CD8-positive, alpha-beta T cell (primary cell): ENCODE measurements at places on chromosomes 6 and 20.

- no peak for DNase-seq
These were observed 76.1 kb downstream of the COL19A1 start for GRCh38 chr6:69942485-69942884.

DNA sequence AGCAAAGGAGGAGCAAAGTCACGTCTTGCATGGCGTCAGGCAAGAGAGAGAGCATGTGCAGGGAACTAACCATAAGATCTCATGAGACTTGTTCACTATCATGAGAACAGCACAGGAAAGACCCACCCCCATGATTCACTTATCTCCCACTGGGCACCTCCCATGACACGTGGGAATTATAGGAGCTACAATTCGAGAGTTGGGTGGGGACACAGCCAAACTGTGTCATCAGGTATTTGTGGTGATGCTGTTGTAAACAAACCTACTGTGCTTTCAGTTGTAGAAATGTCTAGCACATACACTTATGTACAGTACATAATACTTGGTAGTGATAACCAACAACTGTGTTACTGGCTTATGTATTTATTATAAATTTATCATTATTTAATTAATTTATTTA, 128.3 kb downstream of the UTRN start:
- DNase-seq: no peak

DNA sequence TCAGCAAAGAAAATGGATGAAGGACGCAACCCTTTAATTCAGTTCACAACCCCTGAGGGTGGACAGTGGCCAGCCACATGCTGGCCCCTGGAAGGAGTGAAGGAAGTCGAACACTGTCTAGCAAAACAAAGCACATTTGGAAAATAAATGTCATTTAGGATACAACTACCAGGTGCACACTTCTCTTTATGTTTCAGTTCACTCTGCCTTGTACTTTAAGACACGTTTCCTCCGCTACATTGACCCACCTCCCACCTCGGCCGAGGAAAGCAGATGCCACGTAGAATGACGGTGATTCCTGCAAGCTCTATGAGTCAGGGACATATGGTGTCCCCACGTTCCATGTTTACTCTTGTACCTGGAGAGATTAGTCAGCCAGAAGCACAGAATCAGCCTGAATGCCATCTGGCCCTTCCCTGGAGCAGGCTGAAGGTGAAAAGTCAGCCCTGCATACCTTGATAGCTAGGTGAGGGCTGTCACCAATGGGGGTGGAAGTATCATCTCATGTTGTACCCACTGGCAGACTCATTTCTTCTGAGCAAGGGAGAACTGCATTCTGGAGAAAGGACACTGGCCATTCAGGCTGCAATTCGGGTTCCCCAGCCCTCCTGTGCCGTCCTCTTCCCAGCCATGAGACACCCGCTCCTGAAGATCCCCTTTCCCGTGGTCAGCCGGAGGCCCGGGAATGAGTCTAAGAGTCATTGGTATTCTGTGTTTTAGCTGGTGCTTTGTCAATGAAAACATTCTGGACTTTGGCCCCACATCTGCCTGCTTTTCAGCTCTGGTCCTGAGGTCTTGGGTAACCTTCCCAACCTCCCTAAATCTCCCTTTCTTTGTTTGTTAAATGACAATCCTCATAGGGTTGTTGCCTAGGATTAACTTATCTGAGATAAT, 60.6 kb downstream of the FOXA2 start:
- no peak for DNase-seq

DNA sequence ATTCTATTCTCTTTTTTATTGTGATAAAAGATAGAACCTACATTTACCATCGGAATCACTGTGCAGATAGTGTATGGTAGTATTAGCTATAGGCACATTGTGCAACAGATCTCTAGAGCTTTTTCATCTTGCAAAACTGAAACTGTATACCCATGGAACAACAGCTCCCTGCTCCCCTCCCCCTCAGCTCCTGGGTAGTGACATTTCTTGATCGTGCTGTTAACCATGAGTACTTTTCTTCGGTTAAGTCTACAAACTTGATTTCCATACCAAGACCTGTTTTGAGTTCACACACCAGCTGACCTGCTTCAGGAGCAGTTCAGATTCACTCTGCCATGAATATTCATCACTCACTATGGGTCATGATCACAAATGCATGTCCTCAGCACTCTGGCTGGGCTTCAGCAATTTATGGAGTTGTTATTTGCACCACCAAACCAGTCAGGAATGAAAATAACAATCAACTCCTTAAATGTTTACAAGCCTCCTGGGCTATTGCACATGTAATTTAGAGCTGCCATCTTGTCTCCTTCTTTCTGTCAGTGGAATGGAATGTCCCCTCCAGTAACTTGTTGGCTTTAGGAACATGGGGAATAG, 32.8 kb downstream of the PRDM1 start:
- no peak for DNase-seq

GRCh38 chr6:111914617-111915016, 41.4 kb upstream of the FYN start:
- no peak for DNase-seq

DNA sequence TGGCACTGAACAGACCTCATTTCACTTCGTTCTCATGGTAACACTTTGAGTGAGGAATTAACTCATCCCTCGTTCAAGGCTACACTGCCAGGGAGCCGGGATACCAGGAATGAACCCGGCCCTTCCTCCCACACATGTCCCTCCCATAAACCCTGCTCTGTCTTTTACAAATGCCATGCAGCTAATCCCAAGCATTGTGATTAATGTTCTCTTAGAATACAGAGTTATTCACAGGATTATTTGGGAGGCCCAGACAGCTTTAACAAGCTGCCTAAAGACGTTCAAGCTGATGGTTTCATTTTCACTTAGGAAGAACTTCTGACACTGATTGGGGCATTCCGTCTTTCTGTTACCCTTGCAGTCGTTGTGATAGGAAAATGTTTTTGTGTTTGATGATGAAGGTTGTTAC, 42.5 kb upstream of the CD83 start:
- DNase-seq: no peak

- DNase-seq: no peak
These were observed 2.1 kb downstream of the NQO2 start for GRCh38 chr6:3001773-3002293.

DNA sequence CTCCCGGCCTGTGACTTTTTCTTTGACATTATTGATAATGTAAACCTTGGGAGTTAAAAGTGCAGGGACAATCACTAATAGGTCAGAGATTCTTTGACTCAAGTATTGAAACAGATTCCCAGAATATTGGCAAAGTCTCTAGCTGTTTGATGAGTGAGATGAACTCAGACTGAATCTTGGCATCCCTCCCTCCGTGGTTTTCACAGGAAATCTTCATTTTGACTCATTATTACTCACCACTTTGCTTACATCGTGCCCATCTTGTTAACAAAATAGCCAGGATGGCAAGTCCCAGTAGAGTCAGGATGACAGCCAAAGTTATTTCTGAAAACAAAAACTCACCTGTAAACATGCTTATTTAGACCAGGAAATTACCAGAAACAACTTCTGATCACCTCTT, 2.0 kb downstream of the TSBP1 start:
- DNase-seq: no peak

GRCh38 chr6:133430530-133430929, 189.4 kb downstream of the EYA4 start:
- no peak for DNase-seq

DNA sequence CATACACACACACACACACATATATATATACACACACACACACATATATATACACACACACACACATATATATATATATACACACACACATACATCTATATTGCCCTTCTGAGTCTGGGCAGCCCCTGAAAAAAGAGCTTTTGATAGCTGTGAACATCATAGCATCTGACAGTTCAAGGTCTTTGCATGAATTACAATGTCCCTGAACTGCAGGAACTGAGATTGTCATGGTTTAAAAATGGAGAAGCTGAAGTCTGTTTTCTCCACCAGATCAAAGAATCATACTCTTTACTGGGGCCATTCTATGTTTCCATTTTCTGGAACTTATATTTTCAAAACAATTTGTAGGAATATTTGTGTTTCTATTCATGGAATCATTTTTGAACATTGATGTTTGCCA, 189.8 kb downstream of the ZDHHC14 start:
- DNase-seq: no peak

DNA sequence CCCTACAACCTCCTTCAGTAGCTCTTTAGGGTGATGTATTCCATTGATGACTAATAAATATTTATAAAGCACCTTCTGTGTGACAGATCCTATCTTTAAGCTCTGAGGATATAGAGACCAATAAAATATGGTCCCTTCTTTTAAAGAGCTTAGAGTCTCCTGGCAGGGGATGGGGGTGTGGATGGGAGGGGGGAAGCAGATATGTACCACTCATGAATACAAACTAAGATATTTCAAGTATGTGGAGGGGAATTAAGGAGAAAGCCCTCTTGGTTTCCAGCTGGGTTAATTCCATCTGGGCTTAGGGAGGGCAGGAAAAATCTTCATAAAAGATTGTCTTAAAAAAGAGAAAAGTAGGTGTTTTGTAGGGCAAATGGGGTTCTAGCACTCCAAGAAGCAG, 21.6 kb upstream of the FBXO9 start:
- DNase-seq: no peak

- DNase-seq: no peak
These were observed 74.7 kb upstream of the MAFB start for GRCh38 chr20:40763646-40764295.

DNA sequence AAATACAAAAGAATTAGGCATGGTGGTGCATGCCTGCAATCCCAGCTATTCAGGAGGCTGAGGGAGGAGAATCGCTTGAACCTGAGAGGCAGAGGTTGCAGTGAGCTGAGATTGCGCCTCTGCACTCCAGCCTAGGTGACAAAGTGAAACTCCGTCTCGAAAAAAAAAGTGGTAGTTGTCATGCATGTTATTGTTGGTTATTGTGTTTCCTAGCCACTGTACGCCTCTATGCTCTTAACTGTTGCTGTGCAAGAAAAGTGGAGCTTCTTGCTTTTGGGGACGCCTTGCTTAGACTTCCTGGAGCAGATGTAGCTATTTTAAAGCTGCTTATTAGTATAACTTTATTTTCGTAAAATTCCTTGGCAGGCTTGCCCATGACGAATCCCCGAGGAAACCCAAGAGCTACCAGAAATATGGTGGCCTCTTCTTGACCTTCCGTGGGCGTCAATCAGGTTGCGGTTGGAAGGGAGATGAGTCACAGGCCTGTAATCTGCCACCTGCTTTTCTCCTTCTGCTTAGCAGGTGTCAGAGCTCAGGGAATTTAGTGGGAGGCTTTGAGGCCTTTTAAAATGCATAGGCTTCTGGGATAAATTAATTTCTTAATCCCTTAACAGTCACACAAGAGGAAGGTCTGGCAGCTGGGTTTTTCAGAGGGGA, 17.3 kb downstream of the GABRR2 start:
- peak; percentile 68 for DNase-seq

DNA sequence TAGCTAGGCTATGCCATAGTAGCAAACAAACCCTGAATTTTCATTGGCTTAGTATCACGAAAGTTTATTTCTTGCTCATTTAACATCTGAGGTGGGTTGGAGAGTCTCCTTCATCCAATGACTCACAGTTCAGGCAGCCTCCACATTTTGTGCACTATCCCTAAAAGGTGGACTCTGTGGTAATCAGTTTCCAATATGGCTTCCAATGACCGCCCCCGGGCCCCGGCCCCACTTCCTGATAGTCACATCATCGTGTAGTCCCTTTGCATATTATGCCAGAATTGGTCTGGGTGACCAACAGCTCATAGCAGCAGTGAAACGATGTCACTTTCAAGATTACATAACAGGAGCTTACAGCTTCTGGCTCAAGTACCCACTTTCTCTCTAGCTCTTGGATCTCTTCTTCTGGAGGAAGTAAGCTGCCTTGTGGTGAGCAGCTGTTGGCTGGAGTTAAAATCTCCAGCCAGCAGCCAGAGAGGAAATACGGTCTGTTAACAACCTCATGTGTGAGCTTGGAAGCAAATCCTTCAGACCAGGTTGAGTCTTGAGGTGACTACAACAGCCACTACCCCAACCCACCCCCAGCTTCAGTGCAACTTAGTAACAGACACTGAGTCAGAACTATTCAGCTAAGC, 7.8 kb downstream of the HCRTR2 start:
- DNase-seq: no peak

- DNase-seq: no peak
These were observed 11.2 kb upstream of the CDK19 start for GRCh38 chr6:110826236-110827129.

DNA sequence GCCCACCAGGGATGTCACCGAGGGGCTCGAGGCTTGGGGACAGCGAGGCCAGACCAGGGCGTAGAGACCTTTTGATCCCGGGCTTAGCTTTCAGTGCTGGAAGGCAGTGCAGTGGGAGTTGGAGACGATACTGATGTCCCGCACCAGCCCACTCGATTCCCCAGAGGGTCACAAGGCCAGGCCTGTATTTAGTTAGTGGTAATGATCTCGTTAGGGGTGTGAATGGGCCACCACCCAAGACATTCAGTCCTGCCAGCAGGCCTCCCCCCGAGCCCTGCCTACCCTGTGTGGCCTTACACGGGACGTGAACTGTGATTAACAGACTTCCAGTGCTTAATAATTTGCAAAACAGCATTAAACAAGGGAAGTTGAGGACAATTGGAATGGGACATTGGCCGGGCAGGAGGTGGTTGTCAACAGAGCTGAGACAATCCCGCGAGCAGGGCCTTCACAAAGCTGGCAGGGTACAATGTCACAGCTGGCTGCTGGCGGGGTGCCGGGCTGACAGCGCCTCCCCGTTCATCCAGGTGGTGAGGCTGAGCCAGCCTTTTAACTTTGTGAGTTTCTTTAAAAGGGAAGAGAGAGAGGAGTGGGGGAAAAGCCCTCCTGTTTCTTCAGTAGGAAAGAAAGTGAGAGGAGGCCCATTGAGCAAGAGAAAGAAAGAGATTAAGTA, 175.3 kb upstream of the RALGAPA2 start:
- no peak for DNase-seq

GRCh38 chr20:48230216-48230615, 444.9 kb upstream of the SULF2 start:
- DNase-seq: no peak

GRCh38 chr6:136921381-136921935, 643 bp upstream of the SLC35D3 start:
- DNase-seq: no peak

DNA sequence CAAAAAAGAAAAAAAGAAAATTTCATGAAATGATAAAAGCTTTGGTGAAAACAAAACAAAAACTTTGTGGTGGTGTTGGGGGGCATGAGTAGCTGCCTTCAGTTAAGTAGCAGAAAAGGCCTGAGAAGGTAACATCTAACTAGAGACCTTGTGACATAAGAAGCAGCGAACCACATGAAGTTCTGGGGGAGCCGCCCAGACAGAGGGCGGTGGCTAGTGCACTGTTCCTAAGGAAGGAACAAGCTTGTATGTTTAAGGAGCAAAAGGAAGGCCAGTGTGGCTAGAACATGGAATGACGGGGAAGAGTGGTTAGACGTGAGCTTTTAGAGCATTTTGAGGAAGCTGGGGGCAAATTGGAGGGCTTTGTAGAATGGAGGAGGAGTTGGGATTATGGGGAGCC, 7.5 kb upstream of the RSPH3 start:
- DNase-seq: no peak

DNA sequence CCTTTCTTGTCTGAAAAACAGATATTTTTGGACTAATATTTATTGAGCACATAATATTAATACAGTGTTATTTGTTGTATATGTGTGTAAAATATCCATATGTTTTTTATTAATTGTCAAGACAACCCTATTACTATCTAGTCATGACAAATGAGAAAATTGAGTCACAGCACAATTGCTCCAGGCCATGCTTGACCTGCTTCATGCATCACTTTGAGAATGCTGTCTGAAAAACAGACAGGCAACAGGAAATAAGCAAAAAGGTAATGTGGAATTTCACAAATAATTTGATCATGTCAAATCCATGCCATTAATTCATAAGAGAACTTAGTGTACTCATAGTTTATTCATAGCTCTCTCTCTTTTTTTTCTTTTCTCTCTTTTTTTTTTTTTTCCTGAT, 246.5 kb downstream of the RIMS1 start:
- DNase-seq: no peak
